AG10803 (cell line): ENCODE measurements at places on chromosomes 2 and 18.

DNA sequence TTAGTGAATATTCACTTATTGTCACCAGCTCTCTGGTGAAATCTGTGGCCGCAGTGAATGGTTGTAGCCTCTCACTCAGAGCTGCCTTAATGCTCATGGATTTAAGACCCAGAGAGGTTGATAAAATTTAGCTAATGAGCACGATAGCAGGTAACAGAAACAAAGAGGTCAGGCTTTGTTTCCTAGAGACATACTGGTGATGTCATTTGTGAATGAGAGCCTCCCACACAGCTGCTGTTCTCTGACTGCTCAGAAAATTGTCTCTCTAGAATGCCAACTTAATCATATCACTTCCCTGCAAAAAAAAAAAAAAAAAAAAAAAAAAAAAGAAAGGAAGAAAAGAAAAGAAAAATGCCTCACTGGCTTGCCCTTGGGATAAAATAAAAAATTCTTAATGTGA, 411.7 kb upstream of the MYT1L start:
- no peak for DNase-seq

- DNase-seq: no peak
Measured at GRCh38 chr2:167510071-167510759, 621.9 kb downstream of the XIRP2 start.

DNA sequence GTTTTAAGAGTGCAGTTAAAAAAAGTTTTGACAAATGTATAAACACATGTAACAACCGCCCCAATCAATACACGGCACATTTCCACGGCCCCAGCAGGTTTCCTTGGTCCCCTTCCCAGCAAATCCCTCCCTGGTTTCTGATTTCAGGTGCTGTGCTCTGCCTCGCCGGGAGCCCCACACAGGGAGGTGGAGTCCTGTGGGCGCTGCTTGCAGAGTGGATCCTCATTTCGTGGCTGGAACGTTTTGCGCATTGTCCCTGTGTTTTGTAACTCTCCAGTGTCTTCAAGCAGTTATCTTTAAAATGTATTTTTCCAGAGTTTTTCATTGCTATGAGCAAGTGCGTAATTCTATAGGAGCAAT, 124.8 kb downstream of the GALR1 start:
- DNase-seq: no peak

DNA sequence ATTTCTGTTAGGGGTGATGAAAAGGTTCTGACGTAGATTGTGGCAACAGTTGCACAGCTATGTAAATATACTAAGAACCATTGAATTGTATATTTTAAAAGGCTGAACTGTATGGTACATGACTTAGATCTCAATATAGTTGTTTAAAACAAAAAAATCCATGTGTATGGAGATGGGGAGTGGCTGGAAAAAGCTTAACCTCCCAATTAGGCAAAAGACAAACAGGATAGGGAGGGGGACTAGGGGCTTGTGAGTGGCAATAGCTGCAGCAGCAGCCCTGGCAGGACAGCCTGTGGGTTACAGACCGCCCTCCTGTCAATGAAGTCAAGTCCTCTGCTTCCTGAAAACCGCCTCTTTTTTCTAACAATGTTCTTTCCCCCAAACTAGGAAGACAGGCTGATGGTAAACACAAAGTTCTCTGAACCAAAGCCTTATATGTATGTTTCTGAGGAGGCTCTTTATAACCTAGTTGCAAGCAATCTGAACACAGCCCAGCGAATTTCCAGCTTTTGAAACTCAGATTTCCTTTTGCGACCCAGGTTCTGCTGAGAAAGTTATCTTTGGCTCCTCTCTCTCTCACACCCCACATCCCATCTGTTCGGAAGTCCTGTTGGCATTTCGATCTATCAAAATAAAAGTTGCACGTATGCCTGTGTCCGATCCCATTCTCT, 10.3 kb downstream of the ATP8B1 start:
- no peak for DNase-seq

- no peak for DNase-seq
Measured at GRCh38 chr18:13186687-13187086, 31.9 kb upstream of the LDLRAD4 start.

GRCh38 chr2:48482769-48483168, 47.2 kb upstream of the STON1 start:
- no peak for DNase-seq

DNA sequence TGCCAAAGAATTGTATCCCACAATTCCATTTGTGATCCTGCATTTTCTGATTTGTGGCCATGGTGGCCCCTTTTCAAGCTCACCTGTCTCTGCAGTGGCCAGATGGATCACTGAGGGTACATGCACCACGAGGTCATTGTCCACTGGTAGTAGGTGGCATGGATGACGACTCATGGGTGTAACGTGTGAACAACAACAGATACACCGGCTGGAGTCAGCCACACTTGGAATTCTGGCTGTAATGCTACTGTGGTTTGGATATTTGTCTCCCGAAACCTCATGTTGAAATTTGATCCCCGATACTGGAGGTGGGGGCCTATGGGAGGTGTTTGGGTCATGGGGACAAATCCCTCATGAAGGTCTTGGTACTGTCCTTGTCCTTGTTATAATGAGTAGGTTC, 102.2 kb upstream of the TAF1B start:
- peak; percentile 24 for DNase-seq

DNA sequence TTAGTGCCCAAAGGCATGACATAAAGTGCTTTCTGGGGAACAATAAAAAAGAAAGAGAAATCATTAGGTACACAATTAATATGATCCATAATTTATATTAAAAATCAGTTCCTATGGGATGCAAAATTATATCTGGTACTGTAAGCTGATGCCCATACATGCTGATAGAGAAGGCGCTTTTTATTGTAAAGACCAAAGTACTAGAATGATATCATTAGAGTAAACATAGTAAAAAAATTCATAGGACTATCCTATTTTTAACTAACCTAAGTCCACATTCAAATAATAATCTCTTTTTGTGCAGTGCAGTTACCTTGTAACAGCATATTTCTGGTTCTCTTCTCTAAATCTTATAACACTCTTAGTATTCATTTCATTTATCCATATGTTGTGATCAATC, 252.2 kb downstream of the ASXL3 start:
- no peak for DNase-seq

GRCh38 chr2:105396254-105397024, 2.4 kb downstream of the FHL2 start:
- DNase-seq: peak; percentile 97

DNA sequence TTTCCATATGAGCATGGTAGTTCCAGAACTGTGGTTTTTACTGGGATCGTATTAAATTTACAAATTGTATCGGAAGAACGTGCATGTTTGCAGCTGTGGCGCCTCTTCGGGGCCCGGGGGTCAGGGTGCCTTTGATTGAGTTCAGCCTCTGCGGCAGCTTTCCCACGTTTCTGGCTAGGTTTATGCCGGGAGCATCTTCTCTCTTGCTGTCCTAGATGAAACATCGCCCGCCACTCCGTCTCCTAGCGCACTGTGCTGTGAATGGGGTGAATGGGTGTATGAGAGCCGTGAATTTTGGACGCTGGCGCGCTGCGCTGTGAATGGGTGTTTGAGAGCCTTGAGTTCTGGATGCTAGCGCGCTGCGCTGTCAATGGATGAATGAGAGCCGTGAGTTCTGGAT, 12.3 kb downstream of the PDCD1 start:
- no peak for DNase-seq

- DNase-seq: no peak
Measured at GRCh38 chr18:79870301-79871025, 72.7 kb downstream of the KCNG2 start.

- DNase-seq: no peak
Measured at GRCh38 chr2:179037807-179038206, 12.1 kb downstream of the CCDC141 start.

DNA sequence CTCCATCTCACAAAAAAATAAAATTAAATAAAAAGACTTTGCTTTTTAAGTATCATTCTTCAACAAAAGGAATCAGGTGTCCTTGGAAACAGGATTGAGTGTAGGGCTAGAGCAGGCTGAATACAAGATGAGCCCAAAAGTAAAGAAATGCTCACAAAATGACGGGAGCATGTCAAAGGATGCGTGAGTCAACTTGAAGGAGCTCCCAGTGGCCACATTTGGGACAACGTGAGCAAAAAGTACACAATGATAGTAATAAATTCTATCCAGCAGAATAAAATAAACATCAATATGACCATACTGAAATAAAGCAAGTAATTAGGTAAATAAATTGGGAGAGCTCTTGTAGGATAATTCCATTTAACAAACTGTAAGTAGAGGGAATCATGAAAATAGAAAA, 220.7 kb downstream of the PHLPP1 start:
- DNase-seq: no peak

DNA sequence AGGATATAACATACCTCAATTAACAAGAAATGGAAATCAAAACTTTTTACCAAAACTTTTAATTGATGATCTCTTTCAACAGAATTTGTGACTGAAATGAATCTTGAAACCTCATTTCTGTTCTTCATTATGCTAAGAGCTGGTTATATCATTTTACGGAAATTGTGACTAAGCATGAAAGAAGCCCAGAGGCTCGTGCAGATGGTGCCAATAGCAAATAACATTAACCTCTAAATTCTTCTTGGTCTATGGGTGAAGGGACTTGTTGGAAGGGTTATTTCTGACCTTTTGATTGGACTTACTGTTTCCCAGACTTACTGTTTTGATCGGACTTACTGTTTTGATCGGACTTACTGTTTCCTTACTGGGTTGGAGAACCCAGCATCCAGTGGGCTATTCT, 435.6 kb downstream of the TDRD15 start:
- DNase-seq: no peak

GRCh38 chr2:60583604-60584003, 30.1 kb upstream of the BCL11A start:
- no peak for DNase-seq

GRCh38 chr2:172358691-172359556, 68.5 kb upstream of the ITGA6 start:
- DNase-seq: no peak

- DNase-seq: no peak
Measured at GRCh38 chr2:168698969-168699368, 103.5 kb upstream of the NOSTRIN start.

DNA sequence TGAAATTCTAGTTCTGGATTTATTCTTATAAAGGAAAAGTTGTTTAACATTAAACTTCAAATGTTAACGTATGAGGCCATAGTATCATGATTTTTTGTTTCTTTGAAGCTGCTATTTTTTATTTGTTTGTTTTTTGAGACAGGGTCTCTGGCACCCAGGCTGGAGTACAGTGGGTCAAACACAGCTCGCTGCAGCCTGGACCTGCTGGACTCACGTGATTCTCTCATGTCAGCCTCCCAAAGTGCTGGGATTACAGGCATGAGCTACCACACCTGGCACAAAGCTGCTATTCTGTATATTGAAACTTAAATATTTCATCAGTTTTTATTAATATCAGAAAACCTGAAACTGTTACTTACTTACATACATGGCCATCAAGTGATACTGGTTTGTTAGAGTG, 89.5 kb upstream of the RPRM start:
- no peak for DNase-seq

- peak; percentile 77 for DNase-seq
Measured at GRCh38 chr2:133378928-133379549, 189.2 kb downstream of the NCKAP5 start.

DNA sequence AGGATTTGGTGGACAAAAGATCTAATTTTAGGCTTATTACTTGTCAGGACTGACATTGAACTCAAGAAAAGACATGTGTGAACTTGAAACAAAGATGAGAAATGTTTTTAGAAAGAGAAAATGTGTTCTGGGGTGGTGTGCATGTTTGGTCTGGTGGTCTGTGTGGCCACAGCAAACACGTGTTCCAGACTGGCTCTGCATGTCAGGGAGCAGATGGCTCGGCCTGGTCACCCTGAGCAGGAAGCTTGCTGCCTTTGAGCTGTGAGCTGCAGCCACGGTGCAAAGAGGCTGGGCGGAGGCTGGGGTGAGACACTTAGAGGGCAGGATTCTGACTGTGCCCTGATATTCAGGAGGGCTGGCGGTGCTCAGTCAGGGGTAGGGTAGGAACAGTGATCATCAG, 186.1 kb downstream of the CTIF start:
- DNase-seq: no peak

DNA sequence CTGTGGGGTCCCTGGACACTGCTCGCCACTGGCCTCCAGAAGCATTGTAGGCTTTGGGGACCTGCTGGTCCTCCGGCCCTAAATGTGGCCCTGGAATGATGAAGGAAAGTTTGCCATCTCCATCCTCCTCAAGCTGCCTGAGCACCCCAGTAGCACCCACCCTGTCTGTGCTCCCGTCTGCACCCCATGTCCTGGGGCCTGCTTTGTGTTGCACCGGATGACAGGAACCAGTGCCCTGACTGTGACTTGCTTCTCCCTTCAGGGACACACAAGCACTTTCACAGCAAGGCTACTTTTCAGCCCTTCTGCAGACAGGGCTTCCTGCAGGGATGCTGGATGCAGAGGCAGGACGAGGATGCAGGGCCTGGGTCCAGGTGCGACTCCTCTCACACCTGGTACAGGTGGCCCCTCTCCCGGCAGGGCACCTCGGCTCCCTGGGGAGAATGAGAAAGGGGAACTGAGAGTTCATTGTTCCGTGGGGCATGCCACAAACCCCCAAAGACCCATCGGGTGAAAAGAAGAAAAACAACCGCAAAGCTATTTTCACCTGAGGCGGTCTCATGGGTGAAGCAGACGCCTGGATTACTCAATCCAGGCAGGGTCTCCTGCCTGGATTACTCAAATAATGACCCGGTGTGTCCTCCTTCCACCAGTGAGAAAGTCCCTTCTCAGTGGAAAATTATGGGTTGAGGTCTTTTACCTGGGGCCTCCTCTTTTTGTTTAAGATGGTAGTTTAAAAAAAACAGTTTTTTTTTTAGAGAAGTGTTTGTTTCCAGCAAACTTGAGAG, 74.9 kb downstream of the LONRF2 start:
- no peak for DNase-seq

DNA sequence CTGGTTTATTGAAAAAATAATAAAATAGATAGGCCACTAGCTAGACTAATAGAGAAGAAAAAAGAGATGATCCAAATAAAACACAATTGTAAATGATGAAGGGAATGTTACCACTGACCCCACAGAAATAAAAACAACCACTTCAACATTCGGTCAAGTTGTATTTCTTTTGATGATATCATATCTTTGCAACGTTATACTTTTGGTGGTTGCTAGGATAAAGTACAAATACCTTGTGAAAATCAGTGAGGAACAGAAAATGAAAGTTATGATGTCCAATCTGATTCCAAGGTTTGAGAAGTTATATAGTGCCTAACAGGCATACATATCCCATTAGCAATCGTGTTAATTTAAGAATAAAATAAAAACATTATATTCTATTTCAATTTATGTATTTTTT, 6.6 kb upstream of the ASNSD1 start:
- DNase-seq: peak; percentile 12

DNA sequence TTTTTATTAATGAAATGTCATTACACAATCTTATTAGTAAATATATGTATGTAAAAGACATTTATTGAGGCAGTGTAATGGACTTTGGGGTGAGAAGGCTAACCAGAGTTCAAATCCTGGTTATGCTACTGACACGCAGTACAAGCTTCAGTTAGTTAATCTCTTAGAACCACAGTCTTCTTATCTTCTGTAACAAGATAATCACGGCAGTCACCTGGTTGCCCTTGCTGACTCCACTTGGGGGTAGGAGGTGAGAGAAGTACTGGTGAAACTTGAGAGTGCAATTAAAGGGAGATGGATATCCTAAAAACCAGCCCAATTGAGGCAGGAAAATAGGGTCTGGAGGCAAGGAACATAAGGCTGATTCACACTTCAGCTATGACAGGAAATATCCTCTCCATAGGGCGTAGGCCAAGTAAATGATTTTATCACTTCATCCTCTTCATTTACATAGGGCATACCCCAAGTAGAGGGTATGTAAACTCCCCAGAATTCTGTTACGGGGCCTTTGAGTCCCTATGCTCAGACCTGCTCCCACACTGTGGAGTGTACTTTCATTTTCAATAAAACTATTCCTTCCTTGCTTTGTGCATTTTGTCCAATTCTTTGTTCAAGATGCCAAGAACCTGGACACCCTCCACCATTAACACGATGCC, 21.3 kb downstream of the SKA1 start:
- DNase-seq: no peak
